Stimulated activated CD8-positive, alpha-beta memory T cell treated with anti-CD3 and anti-CD28 coated beads, Interleukin-7, amount 100 ng/mL, for 24 hours (primary cell): ENCODE measurements at places on chromosomes 6 and 20.

DNA sequence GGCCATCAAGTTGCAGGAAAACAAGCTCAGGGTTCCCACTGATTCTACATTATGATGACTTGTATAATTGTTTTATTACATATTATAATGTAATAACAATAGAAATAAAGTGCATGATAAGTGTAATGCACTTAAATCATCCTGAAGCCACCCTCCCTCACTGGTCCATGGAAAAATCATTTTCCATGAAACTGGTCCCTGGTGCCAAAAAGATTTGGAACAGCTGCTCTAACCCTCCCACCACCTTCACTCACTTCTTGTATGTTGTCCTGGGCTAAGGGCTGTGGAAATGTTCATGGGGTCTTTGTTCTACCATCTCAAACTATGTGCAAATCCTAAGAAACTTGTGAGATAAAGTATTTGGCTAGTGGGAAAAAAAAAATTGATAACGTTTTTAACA, 133.8 kb downstream of the LRRC1 start:
- no peak for DNase-seq

DNA sequence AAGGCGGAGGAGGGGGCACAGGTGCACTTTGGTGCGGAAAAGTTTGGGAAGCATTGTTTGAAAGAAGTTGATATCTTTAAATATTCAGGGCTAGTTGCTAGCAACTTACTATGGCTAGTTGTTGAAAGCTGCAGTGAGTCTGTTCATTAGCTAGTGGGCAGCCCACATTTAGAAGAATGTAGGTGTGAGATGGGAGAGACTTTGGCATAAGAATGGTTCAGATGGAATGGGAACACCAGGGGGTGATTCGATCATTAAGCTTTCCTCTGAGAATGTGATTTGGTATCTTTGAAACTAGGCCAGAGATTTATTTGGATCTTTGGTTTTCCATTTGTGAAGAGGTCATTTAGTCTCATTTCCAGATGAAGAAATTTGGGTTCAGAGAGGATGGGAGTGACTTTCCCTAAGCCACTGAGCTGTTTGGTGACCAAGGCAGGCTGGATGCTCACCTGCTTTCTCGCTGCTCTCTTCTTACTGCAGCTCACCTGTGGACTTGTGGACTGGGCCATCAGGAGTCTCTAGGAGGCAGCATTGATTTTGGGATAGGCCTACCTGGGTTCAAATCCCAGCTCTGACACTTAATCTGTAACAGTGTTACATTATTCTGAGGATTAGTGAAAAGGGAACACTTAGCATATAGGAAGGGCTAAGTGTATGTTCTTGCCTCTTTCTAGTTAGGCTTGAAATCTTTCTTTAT, 62.9 kb downstream of the CARMIL1 start:
- DNase-seq, result no peak

GRCh38 chr6:107330168-107330567, 129.2 kb downstream of the PDSS2 start:
- DNase-seq, result no peak

- no peak for DNase-seq
Observed at GRCh38 chr6:39294133-39294532, 20.1 kb downstream of the KCNK17 start.

DNA sequence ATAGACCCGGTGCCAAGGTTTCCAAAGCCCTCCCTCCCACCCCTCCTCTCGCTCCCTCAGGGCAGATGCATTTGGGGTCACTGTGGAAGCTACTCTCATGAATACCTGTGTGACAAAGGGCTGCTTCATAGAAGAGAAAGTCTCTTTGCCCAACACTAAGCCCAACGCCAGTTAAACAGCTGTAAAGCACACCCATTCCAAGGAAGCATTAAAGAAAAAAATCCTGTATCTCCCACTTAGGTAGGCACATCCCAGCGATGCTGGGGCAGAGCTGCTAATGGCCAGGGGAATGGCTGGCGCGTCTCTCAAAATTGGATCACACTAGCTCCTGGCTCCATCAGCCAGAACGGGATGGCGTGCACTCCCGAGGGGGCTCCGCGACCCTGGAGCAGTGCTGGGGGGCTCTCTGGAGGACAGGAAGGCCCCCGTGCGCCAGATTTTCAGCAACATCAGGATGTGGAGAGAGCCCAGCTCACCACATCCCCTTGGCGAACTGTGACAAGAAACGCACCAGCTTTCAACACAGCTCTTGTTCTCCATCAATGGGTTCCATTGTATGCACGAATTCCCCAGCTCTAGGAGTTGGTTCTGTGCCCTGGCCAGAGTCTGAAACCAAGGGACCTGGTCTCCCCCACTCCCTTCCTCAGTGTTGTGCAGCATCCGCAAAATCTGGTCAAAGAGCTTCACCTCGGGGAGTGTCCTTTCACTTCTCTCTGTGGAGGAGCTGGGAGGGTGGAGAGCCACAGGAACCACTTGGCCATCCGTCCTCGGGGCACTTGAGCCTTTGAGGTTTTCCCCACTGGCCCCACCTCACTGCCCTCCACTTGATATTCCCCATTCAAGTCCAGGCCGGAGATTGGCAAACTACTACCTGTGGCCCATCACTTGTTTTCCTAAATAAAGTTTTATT, 74.1 kb downstream of the TFAP2C start:
- DNase-seq, result no peak

- DNase-seq, result no peak
Observed at GRCh38 chr20:47019121-47019824, 124.6 kb downstream of the EYA2 start.

GRCh38 chr6:52389264-52389625, 27.3 kb downstream of the PAQR8 start:
- DNase-seq, result no peak

- no peak for DNase-seq
Observed at GRCh38 chr20:51860111-51860882, 58.0 kb upstream of the SALL4 start.

- DNase-seq, result no peak
Observed at GRCh38 chr6:34110610-34111009, 35.3 kb downstream of the GRM4 start.

DNA sequence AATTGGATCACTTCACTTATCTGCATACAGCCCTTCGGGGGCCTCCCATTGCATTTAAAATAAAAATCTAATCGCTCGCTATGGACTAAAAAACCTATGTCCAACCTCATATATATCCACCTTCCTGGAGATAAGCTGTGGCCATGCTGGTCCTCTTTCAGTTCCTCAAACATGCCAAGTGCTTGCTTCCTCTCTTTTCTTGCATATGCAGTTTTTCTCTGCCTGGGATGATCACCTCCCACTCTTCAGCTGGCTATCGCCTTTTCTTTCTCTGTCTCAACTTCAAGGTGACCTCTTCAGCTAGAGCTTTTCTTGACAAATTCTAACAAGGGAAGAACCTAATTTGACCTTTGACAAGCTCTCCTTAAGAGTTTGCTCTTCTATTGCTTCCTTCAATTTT, 5.6 kb upstream of the TFB1M start:
- DNase-seq, result no peak

- no peak for DNase-seq
Observed at GRCh38 chr6:76631622-76632021, 559.2 kb upstream of the IMPG1 start.

DNA sequence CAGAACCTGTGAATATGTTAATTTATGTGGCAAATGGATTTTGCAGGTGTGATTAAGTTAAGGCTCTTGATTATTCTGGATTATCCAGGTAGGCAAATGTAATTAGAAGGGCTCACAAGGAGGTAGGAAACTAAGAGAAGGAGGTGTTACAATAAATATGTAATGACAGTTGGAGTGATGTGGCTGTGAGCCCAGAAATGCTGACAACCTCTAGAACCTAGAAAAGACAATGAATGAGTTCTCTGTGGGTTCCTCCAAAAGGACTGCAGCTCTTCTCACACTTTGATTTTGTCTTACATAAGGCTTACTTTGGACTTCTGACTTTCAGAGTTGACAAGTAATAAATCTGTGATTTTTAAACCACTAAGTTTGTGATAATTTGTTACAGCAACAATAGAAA, 406.6 kb upstream of the EPHA7 start:
- no peak for DNase-seq

- DNase-seq, result no peak
Observed at GRCh38 chr6:3285732-3286131, 27.0 kb downstream of the PSMG4 start.

DNA sequence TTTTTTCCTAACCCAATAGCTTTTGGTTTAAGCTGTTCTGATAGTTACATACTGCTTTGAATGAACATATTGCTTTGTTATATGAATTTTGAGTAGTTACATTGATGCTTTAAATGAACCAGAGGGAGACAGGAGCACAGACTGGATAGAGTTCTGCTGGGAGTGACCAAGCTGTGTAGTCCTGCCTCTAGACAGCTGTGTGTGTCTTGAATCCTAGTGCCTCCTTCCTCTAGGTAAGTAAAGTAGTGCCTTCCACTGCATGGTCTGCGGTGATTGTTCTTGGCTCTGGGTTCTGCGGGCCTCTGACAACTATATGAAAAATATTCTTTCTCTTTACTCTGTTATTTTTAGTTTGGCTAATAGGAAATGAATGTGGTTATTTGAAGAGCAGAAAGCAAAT, 46.0 kb upstream of the ADGRG6 start:
- no peak for DNase-seq

- DNase-seq, result no peak
Observed at GRCh38 chr6:4848382-4849068, 72.3 kb downstream of the CDYL start.

- no peak for DNase-seq
Observed at GRCh38 chr6:16437095-16437494, 198.7 kb downstream of the GMPR start.

GRCh38 chr6:122033564-122034181, 365.8 kb upstream of the HSF2 start:
- no peak for DNase-seq

- no peak for DNase-seq
Observed at GRCh38 chr6:155974811-155975323, 519.2 kb upstream of the NOX3 start.

DNA sequence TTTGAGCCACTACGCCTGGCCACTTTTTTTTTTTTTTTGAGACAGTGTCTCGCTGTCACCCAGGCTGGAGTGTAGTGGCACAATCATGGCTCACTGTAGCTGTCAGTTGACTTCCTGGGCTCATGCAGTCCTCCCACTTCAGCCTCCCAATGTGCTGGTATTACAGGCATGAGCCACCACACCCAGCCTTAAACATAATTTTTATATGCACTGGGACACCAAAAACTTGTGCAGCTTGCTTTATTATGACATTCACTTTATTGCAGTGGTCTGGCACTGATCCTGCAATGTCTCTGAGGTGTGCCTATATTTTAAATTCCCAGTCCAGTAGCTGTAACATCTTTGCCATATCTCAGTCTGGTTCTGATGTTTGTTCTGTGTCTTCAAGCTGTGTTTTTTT, 34.7 kb downstream of the KAT14 start:
- DNase-seq, result no peak
